Hematopoietic multipotent progenitor cell treated with erythropoietin and hydrocortisone succinate and interleukin-3 and kit ligand, for 17 days (in vitro differentiated cells): ENCODE measurements at places on chromosomes 13 and 19.

DNA sequence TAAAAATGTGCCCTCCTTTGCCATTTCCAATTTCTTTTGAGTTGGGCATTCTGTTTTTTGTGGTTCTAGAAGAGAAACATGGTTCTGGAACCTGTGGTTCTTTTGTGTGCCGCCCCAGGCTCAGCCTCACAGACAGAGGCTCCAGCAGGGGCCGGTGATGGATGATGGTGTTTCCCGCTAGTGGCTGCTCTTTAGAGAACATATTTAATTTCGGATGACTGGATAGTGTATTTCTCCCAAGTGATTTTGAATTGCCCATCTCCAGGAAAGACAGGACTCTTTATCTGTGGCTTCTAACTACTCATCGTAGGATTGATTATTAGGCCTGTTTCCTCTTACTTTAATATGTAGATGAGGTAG, 75.2 kb downstream of the KL start:
- no peak for DNase-seq

DNA sequence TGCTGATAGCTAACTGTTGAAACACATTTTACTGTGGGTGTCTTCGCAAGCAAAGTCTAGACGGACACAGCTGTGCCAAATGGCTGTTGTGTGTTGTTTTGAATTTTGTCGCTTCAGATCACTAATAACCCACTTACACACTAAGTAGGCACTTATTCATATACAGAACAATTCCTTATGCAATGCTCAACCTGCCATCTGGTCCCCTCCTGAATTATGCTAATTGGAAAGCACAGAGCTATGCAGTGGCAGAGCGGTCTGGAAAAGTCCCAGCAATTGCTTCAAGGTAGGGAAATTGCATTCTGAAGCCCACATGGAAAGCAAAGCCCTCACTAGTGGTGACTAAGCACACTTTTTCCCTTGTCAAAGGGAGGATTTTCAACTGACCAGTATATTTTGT, 69.9 kb downstream of the C13orf42 start:
- DNase-seq: no peak

DNA sequence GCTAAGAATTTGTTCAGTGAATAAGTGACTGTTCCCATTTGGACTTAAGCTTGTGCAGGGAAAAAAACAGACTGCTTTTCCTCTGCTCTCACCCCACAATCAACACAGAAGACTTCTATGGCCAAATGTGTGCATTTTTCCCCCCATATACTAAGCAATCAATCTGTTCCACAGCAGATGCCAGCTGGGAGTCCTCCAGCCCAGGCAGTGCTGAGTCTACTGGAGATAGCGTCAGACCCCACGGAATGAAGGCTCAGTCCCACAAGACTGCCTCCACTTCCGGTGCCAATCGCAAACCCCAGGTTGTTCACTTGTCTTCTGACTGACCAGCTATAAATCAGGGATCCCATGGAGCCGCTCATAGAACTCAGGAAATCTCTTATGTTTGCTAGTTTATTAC, 69.5 kb upstream of the ANKRD10 start:
- no peak for DNase-seq

DNA sequence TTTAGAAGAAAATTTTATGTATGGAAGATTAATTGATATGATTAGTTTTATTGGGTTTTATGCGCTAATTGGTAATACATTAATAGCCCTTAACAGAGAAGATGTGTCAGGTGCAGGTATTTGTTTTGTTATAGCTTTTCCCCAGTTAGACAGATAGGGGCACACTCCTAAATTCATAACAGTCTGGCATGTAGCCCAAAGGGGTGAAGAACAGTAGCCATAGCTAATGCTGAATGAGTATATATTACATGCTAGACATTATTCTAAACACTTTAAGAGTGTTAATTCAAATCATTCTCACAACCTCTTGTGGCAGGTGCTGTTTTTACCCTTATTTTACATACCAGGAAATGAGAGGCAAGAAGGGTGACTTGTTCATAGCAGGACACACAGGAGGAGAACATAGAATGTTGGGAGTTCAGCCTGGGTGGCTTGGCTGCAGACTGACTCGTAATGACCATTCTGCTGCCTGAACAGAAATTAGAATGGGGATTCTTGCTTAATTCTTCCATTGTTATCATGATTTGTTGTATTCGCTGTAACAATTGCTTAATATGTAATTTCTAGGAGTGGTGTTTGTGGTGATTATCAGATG, 20.1 kb downstream of the PCCA start:
- no peak for DNase-seq

- no peak for DNase-seq
These were observed 1832.8 kb upstream of the PRR20A start for GRCh38 chr13:55307909-55308308.

DNA sequence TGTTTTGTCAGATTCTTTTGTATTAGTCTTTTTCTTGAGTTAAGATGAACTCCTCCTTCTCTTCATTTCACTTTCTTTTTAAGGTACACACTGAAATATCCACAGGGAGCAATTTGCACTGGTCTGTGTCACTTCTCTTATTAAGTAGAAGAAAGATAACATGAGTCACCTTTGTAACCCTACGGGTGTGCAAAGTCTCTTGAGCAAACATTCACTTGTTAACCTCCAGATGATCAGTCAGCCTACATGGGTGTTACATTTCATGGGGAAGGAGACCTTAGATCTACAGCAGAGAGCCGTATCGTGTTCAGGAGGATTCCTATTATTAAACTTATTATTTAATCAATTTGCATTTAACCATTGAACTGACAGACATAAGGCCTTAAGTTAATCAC, 5.1 kb downstream of the ZNF507 start:
- DNase-seq: no peak

DNA sequence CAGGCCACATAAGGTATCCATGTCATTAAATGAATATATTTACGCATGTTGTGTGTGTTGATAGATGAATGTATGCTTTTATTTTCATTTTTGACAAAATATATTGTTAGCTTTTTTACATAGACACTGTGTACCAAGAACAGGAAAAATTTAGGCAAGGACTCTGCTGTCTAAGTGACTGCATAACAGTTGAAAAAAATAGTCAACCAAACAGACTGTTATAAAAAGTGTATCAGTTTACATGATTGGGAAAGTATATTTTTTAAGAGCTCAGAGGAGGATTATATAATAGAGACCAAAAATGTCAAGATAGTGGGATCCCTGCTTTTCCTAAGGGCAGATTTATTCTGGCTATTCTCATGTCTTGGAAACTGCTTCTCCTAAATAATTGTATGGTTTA, 858.0 kb downstream of the SLITRK1 start:
- no peak for DNase-seq

GRCh38 chr19:51754770-51755169, 3.1 kb upstream of the FPR1 start:
- no peak for DNase-seq

- DNase-seq: no peak
These were observed 207.1 kb upstream of the PCDH9 start for GRCh38 chr13:67437244-67437643.

DNA sequence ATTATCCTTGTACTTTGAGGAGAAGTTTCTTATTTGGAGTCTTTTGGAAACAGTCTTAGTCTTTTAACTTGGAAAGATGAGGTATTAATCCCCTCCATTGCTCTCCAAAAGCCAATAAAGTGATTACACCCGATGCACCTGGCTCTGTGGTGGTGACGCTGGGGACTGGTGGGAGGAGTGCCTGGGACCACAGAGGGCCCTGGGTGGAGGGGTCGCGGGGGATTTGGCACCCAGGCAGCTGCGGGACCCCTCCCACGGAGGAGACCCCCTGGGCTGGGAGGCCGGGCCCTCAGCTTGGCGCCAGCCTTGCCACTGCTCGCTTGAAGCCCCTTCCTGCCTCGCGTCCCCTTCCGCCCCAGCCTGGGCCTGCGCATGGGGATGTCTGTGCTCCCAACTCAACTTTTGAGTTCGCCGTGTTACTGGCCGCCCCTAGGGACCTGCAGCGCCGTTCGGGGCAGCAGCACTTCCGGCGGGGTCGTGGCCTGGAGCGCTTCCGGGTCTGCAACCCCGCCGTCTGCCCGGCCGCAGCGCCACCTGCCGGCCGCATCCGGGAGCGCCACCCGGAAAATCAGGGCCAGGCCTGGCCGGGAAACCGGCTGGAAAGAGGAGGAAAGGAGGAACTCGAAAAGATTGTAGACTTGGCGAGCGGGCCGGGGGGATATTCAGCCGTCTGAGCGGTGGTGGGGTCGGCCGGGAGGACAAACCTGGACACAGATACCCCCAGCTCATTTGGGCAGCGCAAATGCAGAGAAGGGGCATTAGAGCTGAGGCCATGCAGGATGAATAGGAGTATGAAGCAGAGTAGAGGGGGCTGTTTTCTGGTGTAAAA, 8.4 kb downstream of the PEAK3 start:
- peak; percentile 76 for DNase-seq

- DNase-seq: no peak
These were observed 4.8 kb downstream of the GPR42 start for GRCh38 chr19:35375505-35376307.

DNA sequence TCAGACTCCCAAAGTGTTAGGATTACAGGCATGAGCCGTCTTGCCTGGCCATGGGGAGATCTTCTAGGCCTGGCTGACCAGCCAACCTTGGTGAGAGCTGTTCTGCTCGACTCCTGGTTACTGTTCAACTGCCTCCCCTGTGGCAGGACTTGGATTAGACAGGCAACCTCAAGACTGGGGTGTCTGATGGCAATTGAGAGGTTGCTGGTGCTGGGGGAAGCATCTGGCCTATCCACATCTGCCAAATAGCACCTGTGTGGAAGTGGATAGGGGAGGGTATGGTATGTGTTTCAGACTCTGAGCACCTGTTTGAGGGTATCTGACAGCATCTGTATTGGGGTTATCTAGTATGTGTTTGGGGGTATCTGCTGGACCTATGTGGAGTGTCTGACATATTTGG, 44.7 kb downstream of the ARHGEF18 start:
- no peak for DNase-seq

- no peak for DNase-seq
These were observed 111.2 kb downstream of the KLF5 start for GRCh38 chr13:73169971-73170370.

DNA sequence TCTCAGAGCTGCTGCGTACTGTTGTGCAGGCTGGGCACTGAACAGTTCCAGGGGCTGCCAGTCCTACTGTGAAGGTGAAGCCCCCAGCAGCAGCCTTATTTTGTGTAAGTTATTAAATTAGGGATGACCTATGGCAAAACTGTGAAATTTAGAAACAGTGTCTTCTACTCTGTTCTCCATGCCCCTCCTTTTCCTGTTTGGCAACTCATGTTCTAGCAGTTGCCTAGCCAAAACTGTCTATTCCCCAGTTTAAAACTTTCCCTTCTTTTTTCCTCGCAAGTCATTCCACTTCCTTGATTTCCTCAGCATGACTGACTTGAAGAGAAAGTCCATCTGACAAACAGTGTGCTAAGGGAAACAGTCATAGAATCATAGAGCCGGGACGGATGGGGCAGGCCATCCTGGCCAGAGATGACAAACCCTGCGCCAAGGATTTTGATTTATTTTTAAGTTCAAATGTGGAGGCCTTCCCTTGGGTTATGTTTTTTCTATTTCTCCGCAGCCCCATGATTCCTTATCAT, 78.1 kb upstream of the OLFM4 start:
- no peak for DNase-seq

- DNase-seq: no peak
These were observed 652 bp downstream of the CHERP start for GRCh38 chr19:16541526-16542044.

DNA sequence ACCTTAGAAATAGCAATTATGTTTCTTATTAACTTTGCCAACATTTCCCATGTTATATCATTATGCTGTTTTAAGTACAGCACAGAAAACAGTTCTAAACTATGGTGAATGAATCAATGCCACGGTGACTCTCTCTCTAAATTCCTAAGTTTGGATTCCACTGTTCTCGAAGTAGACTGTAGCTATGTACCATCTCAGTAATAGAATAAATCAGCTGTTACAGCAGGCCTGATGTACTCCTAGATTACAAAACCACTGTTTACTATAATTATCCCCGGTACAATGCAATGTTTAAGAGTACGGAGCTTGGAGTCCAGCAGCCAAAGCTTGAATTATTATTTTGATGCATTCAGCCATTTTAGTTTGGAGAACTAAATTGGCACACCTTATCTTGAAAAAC, 476.3 kb upstream of the SLITRK1 start:
- DNase-seq: no peak

DNA sequence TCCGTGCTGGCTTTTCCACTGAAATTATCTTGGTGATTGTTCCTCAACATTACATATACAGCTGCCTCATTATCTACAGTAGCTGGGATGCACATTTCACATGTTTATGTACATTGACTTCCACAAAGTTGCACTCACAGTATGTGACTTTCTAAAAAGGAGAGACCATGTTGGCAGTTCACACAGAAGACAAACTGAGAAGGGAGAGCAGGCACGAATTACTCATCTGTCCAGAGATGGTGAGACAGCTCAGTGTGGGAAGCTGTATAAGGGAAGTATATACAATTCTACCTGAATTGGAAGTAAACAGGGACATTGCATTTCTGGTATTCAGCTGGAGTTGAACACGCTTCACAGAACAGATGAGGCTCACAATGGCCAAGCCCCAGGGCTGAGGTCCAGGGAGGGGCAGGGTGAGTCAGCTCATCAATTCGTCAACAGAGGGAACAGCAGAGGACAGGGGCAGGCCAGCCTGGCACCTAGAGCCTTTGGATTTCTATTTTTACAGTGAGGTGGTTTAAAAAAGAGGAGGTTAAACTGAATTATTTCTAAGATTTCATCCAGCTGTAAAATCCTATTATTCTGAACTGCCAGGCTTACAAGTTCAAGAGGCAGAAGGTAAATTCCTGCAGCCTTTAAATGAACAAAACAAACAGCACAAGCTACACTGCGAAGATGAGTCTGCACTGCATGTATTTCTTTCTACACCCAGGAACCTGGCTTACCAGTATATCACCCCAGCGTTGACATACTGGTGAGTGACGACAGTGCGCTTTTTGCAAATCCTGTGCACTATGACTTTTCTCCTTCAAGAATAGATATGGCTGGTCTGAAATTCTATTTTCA, 9.8 kb downstream of the PARP4 start:
- peak; percentile 27 for DNase-seq

- DNase-seq: no peak
These were observed 6.4 kb downstream of the GNA15 start for GRCh38 chr19:3142292-3142670.

DNA sequence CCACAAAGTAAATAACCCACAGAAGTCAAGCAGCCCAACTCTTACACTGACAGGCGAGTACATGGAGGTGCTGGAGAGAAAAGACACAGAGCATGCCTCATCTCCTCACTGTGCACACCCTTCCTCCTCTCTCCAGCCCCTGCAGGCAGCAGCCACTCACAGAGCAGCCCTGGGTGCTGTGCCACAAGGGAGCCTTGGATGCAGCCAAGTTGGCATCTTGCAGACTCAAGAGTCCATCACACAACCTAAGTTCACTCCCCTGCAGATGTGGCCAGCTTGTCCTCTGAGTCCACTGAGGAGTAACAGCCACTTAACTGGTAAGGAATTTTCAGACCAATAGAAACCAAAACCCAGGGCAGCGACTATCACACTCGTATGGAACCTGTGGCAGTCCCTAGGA, 47.4 kb downstream of the BRD4 start:
- DNase-seq: no peak

DNA sequence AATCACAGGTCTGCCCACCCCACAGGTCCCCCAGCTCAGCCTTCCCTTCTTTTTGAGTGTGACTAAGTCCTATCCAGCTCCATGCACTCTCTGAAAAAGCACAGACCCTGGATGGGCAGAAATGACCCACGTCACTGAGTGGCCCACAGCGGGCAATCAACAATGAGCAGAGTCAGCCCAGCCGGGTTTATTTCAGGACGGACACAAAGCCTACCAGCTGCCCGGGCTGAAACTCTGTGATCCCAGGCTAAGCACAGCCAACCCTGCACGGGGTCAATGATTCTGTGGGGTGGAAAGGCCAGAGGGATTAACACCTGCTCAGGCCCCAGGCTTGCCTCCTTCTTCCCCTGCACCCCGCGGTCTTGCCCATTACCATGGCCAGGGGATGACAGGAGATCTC, 8.4 kb downstream of the NAPA start:
- no peak for DNase-seq
